ENCODE measurements at places on chromosomes 7 and 10. TPM values are rescaled to one million over a fixed set of nuclear protein-coding genes. Genes with fewer than 3 reads are reported as not detected.

GRCh38 chr10:7206412-7207100, 204.3 kb downstream of the SFMBT2 start:
- DNase-seq = no peak

DNA sequence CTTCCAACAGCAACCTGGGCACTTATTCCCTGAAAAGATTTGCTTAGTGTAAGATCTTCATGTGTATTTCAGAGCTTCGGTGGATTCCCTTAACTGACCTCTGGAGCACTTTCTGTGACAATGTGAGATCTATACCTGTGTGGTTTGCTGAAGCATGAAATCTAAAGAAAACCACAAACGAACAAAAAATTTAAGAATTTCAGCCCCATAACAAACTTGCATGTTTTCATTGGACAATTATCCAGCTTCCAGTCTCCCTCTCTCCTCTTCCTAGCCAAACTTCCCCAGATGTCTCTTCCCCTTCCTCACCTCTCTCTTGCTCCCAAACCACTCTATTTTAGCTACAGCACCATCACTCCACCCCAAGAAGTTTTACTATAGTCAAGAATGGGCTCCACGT, 279.9 kb upstream of the SORCS1 start:
- DNase-seq = no peak

DNA sequence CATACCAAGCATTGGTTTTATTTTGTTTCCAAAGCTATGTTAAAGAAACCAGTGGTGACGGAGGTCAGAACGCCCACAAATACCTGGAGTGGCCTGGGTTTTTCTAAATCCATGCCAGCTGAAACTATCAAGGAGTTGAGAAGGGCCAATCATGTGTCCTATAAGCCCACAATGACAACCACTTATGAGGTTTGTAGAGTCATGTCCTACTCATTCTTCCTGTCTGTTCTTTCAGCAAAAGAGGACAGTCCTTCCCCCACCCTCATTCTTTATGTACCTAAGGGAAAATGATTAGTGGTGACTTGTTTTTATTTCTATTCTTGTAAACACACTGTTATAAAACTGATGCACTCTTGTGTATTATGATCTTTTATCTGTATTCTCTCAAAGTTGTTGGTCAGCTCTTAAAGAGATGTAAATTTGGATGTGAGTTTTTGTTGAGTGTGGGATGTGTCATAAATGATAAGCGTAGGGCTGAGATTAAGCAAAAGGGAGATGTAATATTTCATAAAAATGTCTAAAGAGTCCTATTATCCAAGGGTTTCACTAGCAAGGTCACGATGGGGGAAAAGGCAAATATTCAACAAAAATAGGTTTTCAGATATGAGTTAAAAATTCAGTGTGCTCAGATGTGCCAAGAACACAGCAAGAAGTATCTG, 294.4 kb downstream of the BICC1 start:
- DNase-seq = peak; percentile 97

DNA sequence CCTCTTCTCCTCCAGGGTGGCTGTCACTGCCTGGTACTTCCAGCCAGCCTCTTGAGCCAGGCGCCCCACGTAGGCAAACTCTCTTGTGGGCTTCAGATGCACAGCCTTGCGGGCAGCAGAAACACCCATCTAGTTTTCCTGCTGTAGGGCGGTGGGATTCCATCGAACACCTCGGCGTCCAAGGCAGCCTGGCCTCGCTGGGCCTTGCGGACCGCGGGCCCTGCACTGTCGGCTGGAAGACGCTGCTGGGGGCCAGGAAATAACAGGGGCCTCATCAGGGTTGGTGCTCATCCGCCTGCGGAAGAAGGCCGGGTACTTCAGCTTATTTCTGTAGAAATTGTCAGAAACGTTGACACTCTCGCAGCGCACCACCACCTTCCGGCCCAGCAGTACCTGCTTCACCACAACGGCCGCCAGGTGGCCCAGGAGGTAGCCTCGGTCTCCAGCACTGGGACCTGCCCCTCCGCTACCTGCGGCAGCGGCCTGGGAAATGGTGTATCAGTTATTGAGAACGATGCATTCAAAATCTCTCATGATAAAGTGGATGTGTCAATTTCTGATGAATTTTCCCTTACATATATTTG, 61.1 kb downstream of the WDFY4 start:
- no peak for DNase-seq

GRCh38 chr10:8033812-8034465, 20.5 kb upstream of the GATA3 start:
- DNase-seq = no peak

The GPR26 gene
- not detected for total RNA-seq
